ENCODE measurements at places on chromosomes 1 and 21.

DNA sequence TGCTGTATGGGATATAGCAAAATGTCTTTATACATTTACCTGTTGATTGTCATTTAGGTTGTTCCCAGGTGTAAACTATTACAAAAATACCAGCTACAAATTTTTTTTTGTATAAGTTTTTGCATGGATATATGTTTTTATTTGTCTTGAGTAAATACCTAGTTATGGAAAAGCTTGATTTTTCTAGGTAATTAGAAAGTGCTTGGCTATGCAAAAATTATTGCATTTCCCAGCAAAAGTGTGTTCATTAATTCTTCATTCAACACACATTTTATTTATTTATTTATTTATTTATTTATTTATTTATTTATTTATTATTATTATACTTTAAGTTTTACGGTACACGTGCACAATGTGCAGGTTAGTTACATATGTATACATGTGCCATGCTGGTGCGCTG, 22.1 kb downstream of the PDE4B start:
- no peak for DNase-seq

DNA sequence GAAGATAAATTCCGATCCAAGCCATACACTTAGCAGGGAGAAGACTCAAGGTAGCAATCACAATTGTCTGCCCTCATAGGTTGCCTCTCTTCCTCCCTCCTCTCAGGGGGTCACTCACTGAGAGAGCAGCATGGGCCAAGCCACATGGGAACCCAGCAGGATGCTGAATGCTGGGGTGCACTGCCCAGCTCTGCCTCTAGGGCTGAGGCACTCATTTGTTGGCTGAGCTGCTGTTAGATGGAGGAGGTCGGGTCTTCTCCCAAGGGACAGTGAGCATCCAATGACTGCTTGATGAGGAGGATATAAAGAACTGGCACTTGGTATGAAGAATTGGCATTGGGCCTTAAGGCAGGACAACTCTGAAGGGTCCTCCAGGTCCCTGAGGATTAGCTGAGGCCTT, 418.8 kb downstream of the SIPA1L2 start:
- peak; percentile 16 for DNase-seq

DNA sequence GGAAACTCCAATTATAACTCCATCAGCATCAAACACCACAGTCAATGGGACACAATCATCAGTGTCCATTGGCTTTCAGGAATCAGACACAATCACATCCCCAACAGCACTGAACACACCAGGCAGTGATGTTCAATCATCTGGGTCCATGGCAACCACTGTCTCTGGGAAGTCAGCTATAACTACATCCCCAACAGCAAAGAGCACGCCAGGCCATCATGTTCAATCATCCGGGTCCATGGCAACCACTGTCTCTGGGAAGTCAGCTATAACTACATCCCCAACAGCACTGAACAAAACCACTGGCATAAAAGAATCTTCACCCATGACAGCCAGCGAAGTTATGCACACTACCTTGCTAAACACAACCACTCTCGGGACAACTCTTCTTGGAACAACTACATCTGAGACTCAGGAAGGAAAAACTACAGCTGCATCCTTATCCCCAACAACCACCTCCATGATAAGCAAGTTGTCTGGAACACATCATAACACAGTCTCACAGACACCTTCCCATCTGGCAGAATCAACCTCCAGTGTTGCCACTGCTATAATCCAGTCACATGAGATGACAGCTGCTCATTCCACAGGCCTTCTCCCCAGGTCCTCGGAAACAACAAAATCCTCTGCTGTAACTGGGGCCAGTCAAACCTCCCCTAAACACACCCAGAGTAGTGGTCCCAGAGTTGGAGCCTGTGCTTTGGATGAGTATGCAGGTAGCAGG, 19.9 kb downstream of the CATSPER4 start:
- DNase-seq: no peak

- no peak for DNase-seq
These were observed 35.5 kb downstream of the OVGP1 start for GRCh38 chr1:111392042-111392441.

- no peak for DNase-seq
These were observed 14.1 kb downstream of the SUCO start for GRCh38 chr1:172547071-172547470.

DNA sequence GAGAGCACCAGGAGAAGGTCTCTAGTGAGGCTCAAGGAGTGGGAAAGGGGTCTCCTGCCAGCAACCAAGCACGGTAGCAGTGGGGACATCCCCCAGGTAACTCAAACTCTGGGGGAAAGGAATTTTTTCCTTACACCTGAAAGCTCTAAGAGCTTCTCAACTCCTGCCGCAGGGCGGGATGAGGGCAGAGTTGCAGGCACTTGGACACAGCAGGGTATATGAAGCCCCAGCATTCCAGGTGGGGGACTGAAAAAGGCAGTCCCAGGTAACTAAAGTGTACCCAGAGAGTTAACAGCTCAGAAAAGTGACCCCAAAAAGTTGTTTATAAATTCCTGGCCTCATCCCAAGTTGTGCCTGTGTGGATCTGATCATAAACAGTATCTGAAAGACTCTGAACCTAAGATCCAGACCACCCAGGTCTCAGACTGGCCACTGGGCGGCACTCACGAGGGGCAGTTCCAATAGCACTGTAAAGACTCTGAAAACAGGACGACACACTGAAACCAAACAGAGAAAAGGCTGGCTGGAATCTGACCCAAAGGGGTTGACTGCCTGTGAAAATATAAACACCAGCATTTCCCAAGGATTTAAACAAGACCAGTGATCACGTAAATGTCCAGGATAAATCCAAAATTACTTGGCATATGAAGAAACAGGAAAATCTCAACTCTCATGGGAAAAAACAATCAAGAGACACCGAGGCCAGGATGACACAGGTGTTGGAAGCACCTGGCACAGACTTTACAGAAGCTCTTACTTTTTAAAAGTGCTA, 47.5 kb downstream of the HSF2BP start:
- no peak for DNase-seq

GRCh38 chr21:41370840-41371684, 9.2 kb downstream of the MX2 start:
- no peak for DNase-seq

DNA sequence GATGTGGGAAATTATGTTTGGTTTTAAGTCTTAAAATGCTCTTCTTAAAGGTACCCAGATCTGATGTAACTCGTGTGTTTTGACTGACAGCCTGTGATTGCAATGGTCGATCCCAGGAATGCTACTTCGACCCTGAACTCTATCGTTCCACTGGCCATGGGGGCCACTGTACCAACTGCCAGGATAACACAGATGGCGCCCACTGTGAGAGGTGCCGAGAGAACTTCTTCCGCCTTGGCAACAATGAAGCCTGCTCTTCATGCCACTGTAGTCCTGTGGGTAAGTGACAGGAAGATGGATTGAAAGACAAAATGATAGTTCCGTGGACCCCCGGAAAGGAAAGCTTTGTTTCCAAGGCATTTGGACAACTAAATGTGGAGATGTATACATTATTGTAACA, 71.6 kb upstream of the LAMC2 start:
- DNase-seq: no peak
